ENCODE measurements at places on chromosomes 6 and 20. TPM values are rescaled to one million over a fixed set of nuclear protein-coding genes. Genes with fewer than 3 reads are reported as not detected.

Gene SLC44A4
- not detected for total RNA-seq

DNA sequence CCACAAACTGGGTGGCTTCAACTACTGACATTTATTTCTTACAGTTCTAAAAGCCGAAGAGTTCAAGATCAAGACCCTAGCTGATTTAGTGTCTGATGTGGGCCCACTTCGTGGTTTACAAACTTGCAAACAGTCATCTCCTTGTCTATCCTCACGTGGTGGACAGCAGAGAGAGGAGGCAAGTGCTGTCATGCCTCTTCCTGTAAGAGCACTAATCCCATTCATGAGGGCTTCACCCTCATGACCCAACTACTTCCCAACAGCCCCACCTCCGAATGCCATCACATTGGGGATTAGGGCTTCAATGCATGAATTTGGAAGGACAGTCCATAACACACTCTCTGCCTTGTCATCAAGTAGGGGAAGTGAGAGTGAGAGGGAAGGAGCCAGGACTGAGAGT, 15.6 kb upstream of the ISM1 start:
- no peak for DNase-seq

Gene BPI
- not detected for total RNA-seq

- DNase-seq: no peak
Observed at GRCh38 chr6:73581293-73581692, 60.5 kb upstream of the EEF1A1 start.

All from MG63 (cell line).